ENCODE measurements at places on chromosomes 1 and 21.

DNA sequence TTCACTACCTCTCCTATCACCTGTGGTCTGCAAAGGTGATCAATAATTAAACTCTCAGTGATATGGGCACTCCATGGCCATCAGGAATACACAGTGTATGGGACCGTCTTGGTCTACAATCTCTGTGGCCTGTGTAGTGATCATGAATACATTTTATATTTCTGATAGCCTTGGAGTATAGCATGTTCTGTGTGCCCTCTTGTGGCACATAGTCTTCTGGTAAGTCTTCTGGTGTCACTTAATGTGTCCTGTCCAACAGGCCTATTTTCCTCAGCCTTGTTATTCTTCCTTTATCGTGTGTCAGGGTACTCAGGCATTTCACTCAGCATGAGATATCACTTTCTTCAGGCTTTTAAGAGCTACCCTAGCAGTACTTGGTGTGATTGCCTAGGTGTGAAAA, 393.6 kb downstream of the AGBL4 start:
- no peak for DNase-seq

DNA sequence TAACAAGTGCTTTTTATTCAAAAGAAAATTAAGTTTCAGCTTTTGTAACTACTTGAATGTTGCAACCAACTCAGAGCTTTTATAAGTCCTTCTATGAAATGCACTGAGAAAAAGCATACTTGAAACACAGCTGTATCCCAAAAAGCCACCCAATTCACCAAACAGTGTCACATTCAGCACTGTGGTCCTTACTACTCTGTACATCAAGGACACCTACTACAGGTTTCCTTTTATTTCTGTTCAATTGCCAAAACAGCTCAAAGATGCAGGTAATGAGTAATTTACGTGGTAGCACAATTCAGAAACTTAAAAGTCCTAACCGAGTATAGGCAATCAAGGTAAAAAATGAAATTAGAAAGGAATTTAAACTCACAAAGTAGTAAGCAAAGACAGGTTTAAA, 2.5 kb downstream of the EIF4G3 start:
- DNase-seq: no peak

GRCh38 chr1:24311741-24312140, 7.4 kb upstream of the GRHL3 start:
- no peak for DNase-seq

DNA sequence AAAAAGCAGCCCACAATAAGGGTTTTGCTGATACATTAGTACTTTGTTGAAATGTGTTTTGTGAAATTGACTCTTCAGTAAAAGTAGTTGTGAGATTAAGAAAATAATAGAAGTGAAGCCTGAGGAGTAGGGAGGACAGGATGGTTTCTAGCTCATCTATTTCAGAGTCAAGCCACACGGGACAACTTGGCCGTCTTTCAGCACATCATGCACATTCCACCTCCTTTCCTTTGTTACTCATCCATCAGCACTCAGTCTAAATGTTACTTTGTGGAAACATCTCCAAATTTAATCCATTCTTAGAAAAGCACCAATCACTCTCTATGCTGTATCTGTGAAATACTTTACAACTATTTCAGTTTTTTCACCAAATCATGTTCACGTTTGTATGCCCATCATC, 223.3 kb downstream of the FGGY start:
- DNase-seq: no peak

DNA sequence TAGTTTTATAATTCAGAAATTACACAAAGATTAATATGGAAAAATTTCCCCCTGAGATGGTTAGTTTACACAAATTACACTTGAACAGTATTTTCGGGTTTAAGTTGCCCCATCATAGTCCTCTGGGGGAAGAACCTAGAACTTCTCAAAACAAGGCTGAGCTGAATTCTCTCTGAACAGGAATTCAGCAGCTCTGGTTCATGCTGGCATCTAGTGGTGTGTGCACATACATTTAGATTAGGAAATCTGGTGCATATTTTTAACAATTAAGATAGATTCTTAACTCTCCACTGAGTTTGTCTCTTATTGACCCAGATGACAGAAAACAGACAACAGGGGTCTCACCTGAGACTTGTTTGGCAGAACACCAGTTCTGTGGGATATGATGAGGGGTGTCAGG, 410.7 kb downstream of the DSCAM start:
- no peak for DNase-seq

DNA sequence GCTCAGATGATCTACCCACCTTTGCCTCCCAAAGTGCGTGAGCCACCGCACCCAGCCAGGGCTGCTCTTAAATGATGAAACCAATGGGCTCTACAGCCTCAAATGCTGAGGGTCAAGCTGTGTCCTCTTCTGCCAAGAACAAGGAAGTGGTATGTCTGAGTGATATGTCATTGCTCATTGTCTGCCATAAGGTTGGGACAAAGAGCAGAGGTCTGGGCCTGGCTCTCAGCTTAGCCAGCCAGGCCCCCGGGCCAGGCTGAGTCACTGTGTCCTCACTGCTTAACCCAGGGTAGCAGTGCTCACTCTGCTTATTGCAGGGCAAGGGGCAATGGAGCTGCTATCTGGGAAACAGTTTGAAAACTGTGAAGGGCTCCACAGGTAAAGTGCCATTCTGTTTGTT, 8.3 kb upstream of the ETS2 start:
- peak; percentile 55 for DNase-seq

Measured in inflammatory macrophage treated with lipopolysaccharide for 1 hour (primary cell).